ENCODE measurements at places on chromosomes 5 and 9.
A peak's percentile ranks its signal among the peaks of the same experiment; 100 is the strongest.

DNA sequence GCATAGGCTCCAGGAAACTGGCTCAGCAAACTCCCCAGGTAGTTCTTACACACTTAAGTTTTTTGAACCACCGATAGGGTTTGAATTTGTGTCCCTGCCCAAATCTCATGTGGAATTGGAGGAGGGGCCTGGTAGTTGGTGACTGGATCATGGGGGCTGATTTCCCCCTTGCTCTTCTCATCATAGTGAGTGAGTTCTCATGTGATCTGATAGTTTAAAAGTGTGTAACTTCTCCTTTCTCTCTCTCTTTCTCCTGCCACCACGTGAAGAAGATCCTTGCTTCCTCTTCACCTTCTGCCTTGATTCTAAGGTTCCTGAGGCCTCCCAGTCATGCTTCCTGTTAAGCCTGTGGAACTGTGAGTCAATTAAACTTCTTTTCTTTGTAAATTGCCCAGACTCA is 22.4 kb upstream of the HACD4 start:
- no peak for DNase-seq

DNA sequence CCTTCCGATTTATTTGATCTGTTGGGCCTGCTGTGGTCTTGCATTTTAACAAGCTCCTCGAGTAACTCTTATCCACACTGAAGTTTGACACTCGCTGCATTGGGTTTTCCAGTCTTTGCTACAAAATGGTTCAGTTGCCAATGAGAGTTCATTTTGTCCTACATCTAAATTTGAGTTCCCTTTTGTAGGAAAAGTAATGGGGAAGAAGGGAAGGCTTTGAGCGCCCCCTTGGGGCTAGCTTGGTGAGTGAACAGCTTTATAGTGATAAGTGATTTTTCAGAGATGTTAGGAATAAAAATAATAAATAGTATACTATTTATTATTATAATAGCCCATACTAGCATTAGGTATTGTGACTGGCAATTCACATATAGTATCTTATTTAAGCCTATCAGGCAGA is 89.9 kb upstream of the GNAQ start:
- DNase-seq, result peak; percentile 9

DNA sequence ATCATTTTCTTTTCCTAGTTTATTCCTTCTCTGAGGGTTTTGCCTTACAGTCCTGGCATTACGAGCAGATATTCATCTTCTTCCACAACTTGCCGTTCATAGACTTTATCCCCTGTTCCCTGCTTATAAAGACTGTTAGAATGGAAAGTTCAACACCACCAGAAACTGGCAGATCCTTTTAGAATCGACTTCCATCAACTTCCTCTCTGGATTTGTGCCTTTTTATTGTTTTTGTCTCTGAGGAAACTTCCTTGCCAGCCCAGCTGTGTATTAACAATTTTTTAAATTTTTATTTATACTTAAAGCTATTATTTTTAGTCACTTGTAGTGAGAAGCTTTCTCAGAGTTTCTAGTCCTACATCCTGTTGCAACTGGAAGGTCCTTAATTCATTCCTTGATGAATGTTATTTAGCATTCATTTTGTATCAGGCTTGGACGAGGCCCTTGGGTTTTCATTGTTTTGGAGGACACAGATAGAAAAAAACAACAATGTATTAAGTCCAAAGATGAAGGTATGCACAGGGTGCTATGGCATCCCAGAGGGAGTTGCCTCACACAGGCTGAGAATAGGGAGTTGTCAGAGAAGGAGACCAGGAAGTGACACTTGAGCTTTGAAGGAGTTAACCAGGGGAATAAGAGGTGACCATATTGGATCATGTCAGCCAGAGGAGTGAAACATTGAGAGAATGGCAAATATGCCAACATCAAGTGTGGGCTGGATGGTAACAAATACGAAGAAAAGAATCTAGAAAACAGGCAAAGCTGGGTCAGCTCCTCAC is 81.3 kb downstream of the ADAMTSL1 start:
- no peak for DNase-seq

DNA sequence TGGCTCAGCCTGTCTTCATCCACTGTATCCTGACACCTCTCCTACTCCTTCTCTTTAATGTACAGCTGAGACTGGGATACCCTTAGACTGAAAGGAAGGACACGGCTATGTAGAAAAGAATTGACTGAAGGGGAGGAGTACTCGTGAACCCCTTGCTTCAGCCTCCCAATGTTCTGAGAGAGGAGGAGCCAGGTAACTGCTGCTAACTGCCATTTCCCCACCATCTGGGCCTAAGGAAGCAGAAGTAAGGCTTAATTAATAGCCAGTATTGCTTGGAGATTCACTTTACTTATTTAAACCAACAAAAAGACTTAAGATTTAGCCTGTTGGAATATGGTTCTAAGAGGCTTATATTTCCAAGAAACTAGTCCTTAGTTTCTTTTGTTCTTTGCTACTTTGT is 18.8 kb upstream of the RGS3 start:
- DNase-seq, result no peak

- no peak for DNase-seq
Measured at GRCh38 chr5:149605998-149606724, 24.9 kb downstream of the ARHGEF37 start.

- no peak for DNase-seq
Measured at GRCh38 chr5:123571927-123572326, 60.0 kb downstream of the CSNK1G3 start.

DNA sequence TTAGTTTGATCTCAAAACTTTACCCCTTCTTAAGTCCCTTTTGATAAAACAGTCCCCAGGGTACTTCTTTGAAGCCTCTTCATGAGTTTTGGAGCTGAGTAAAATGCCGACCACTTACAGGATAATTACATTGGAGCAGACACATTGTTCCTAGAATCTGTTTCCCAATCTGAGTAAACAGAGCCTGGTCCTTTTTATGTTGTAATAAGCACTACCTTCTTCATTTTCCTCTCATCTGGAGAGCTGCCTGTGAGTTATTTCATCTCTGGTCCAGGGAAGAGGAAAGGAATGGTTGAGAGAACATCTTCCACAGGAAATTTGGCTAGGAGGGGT is 26.3 kb upstream of the GALNT10 start:
- no peak for DNase-seq

- no peak for DNase-seq
Measured at GRCh38 chr5:10576121-10576789, 12.4 kb downstream of the ANKRD33B start.

GRCh38 chr9:93156475-93157008 is 22.5 kb upstream of the NINJ1 start:
- no peak for DNase-seq

DNA sequence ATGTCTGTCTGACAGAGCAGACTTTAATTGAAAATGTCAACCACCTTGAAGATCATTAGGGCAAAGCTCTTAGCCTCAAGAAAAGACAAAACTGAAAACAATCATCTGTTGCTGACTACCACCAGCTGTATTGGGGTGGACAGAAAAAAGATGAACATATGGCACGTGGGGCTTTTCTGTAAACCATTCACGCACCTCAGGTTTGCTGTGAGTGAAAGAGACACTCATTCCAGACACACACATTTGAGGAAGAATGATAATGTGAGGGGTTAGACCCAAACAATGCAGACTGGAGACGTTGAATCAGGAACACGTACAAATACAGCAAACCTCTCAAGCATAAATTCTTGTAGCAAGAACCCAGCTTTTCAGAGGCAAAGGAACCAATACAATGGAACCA is 158.7 kb downstream of the EBF1 start:
- DNase-seq, result no peak

GRCh38 chr9:92504881-92505280 is 22.6 kb upstream of the ASPN start:
- no peak for DNase-seq

DNA sequence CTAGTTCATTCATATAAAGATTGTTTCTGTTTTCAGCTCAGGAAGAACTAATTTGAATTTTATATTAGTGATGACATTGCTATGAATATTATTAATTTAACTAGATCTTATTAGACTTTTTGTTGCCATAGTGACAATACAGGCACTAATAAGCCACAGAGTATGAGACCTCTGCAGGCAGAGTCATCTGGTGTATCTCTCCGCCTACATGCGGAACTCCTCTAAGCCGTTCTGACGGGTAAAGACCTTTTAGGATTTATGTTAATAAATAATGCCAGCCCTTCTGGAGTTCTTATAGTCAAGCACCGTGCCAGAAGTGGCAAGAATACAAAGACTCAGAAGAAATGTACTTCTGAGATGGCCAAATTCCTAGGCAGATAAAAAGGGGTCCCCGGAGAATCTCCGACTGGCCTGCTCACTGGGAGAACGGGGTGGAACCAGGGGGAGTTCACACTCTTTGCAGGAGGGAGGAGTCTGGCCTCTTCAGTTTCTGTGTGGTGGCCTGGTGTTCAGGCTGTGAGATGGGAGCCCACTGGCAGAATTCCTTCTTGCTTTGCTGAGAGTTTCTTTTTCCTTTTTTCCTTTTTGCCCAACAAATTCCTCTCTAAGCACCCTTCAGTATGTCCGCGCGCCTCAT is 85.1 kb upstream of the IL12B start:
- no peak for DNase-seq

GRCh38 chr5:1037671-1038416 is 29.2 kb downstream of the NKD2 start:
- DNase-seq, result no peak

DNA sequence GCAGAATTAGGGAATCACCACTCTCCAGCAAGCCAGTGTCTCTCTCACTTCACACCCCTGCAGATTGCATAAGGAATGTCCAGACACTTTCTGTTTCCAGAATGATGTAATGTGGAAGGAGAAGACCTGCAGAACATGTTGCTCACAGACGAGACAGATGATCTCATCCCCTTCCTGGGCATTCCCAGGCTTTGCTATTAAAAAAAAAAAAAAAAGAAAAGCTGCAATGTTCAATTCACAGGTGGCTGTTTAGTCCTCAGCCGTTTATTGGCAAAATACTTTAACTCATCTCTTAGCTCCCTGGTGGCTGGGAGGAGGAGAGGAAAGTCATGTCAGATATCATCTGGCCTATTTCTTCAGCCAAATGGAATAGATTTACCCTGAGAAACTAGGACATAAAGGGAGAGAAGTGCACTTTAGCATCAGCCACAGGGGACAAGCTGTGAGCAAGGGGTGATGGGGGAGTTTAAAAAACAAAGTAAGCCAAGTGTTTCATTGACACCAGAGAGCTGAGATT is 95.9 kb upstream of the TNC start:
- DNase-seq, result no peak

GRCh38 chr9:122991370-122991830 is 42.1 kb upstream of the GPR21 start:
- peak; percentile 35 for DNase-seq

DNA sequence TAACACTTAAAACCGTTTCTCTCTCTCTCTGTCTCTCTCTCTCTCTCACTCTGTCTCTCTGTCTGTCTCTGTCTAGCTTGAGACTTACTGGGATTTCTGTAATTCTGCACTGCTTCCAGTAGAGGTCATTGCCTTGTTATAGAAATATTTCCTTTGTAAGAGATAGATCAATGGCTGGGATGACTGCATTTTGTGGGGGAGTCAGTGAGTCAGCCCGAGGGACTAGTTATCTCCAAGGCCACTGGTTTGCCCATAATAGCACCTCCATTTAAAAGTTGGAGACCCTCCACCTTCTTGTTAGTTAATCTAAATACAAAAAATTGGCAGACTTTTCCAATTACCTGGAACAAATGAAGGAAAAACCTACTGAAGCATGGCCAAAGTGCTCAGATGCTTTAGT is 547.2 kb downstream of the LRRC70 start:
- no peak for DNase-seq

DNA sequence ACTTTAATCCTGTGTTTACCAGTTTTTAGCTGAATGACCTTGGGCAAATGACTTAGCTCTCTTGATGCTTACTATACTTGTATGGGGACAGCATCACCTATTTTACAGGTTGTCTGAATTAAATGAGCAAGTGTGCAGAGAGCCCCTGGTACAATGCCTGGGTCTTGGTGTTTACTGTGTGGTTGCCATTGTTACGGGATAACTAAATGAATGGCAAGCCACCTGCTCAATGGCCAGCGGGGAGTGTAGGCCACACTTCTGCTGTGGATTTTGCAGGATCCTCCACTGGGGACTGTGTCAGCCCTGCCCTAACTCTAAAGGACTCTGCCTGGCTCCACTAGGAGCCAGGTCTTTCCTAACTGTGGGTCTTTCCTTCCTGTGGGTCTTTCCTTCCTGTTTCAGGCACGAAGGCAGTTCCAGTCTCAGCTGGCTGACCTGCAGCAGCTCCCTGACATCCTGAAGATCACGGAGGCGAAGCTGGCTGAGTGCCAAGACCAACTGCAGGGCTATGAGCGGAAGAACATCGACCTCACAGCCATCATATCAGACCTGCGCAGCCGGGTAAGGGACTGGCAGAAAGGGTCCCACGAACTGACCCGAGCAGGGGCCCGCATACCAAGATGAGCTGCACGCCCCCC is 10.3 kb upstream of the GLE1 start:
- peak; percentile 54 for DNase-seq

- DNase-seq, result no peak
Measured at GRCh38 chr5:122788996-122789395, 14.1 kb downstream of the SNX2 start.

- no peak for DNase-seq
Measured at GRCh38 chr5:168765551-168766425, 186.6 kb upstream of the PANK3 start.

DNA sequence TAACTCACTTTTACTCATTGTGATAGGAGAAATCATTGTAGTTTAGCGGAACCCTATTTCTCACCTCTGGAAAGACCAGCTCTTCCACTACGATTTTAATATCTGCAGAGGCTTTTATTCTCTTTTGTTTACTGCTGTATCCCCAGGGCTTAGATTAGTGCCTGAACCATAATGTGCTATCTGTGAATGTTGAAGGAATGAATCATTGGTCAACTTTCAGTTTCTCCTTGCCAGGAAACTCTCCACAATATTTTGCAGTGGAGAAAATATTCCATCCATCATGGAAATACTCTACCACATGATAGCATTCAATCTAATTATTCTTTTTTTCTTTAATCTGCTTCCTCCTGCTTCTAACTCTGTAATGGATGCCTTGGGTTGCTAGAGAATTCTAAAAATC is 263.5 kb upstream of the PTPRD start:
- no peak for DNase-seq

GRCh38 chr9:124894741-124895170 is 32.8 kb downstream of the ARPC5L start:
- peak; percentile 13 for DNase-seq

- DNase-seq, result peak; percentile 28
Measured at GRCh38 chr9:36141288-36141687, 4.8 kb downstream of the GLIPR2 start.

GRCh38 chr5:179558932-179559283 is 8.6 kb downstream of the RUFY1 start:
- peak; percentile 56 for DNase-seq

- DNase-seq, result no peak
Measured at GRCh38 chr5:36174119-36174518, 22.2 kb downstream of the SKP2 start.

GRCh38 chr5:133527311-133527710 is 85.0 kb downstream of the FSTL4 start:
- DNase-seq, result no peak

GRCh38 chr5:94849324-94849723 is 230.9 kb downstream of the SLF1 start:
- no peak for DNase-seq

DNA sequence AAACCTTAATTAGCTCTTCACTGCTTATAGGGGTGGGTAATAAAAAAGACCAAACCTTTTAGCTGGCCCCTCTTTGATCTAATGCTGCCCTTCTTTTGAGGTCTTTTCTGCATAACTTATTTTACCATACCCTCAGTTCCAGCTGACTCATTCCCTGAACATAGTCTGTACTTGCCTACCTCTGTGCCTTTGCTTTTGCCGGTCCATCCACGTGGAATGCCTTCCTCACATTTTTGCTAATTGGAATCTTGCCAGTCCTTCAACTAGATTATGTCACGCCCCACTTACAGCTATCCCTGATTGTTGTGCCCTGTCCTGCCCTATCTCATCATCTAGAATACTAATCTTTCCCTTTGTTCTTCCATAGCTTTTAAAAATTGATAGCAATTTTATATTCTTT is 44.2 kb downstream of the FAF2 start:
- DNase-seq, result no peak
